Cortex of kidney (tissue), 1 donor: ENCODE measurements at places on chromosomes 2 and 18.

- no peak for DNase-seq
Observed at GRCh38 chr2:207662203-207662602, 37.0 kb upstream of the METTL21A start.

- no peak for DNase-seq
Observed at GRCh38 chr2:205723179-205723578, 40.9 kb downstream of the NRP2 start.

GRCh38 chr18:9092665-9093064 lies 9.8 kb upstream of the NDUFV2 start:
- no peak for DNase-seq

DNA sequence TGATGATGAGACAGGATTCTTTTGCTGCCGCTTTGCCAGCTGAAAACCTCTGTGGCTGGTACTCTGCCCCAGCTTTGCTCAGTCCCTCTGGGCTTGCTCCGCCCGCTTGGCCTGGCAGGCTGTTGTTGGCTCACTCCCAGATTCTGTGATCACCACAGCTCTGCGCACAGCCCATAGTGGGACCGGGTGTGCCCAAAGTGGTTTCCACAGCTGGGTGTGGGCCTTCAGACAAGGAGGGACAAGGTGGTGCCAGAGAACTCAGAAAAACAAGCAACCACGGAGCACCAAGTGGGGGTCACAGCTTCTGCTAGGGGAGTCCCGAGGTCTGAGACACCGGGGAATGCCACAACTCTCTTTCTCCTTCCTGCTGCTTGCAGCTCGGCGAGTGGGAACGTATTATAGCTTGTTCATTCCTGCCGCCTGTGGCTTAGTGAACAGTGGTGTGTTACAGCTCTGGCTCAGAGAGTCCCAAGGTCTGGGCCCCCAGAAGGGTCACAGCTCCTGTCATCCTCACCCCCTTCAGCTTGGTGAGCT lies 9.2 kb upstream of the KYNU start:
- DNase-seq, result no peak

- no peak for DNase-seq
Observed at GRCh38 chr2:43345872-43346271, 119.5 kb upstream of the ZFP36L2 start.

- no peak for DNase-seq
Observed at GRCh38 chr18:58562146-58562998, 66.5 kb downstream of the ALPK2 start.

DNA sequence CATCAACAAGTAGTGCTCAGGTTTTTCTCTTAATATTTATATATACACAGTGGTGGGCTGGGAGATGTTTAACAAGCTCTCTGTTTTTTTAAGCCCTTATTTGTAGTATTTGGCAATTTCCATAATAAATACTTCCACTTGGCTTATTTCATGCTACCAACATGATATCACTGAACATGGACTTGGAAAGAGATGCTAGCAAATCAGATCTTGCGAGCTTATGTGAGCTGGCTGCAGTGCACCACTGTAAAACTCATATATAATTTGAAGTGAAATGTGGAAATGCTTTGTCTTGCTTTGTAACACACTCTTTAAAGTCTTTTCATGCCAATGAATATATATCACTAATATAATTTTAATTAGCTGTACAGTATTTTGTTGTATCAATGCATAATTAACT lies 155.7 kb downstream of the ALK start:
- no peak for DNase-seq

- DNase-seq, result no peak
Observed at GRCh38 chr2:55590810-55591440, 26.5 kb downstream of the PPP4R3B start.

GRCh38 chr2:217363470-217363869 lies 503.6 kb upstream of the TNP1 start:
- no peak for DNase-seq

GRCh38 chr2:96202152-96202854 lies 6.3 kb downstream of the STARD7 start:
- no peak for DNase-seq

DNA sequence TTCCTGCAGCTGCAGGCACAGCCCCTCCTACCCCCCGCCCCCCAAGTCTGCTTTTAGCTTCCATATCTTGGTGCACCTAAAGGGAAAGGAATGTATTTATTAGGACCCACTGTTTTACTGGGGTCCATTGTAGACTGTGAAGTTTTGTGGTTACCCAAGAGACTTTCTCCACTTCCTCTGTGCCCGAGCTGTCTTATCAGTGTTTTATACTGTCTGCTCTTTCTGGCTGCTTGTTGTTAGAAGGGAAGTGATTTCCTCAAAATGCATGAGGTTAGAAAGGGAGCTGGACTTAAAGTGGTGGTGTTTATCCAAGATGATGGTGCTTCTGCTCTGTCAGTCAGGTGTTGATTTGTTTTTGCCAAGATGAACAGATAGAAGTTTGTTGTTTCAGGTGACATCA lies 85.0 kb downstream of the PTH2R start:
- DNase-seq, result no peak

- DNase-seq, result no peak
Observed at GRCh38 chr18:44731530-44732237, 51.0 kb downstream of the SETBP1 start.

- DNase-seq, result no peak
Observed at GRCh38 chr2:210557721-210558120, 1.3 kb downstream of the CPS1 start.

GRCh38 chr18:42745171-42745570 lies 370.3 kb downstream of the RIT2 start:
- no peak for DNase-seq

- no peak for DNase-seq
Observed at GRCh38 chr2:196278491-196278911, 107.1 kb upstream of the STK17B start.

DNA sequence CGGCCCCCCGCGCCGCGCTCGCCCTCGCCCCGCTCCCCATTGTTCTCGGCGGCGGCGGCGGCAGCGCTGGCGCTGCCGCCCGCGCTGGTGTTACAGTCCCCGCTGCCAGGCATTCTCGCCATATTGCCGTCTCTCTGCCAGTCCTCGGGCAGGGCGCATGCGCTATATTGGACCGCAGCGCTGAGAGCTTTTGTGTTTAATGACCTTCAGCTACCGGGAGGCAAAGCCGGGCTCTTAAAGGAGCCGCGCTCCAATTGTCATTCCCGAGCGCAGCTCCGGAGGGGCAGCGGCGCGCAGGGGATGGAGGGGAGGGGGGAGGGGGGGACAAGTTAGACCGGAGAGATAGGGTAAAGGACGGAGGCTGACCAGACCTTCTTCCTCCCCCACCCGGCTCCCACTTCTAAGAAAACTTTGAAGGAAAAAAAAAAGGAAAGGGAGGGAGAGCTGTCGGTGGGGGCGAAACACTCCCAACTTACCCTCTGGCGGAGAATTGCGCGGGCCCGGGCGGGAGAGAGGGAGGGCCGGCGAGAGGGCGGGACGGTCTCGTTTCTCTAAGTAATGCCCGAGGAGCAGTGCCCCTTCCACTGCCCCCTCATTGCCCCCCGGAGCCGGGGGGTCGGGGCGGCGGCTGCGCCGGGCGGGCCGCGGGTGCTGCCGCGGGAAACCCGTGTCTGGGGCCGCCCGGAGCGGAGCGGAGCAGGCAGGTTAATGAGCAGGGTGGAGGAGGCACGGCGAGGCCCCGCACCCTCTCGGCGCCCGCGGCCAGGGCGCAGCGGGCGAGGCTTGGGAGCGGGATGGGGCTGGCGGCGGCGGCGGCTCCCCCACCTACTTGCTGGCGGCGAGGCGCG lies at the start of gene KCTD1:
KCTD1 (minus strand) TSS at position 139 of the 848 bp plus-strand sequence; CDS start at position 122, 17 bp downstream.
- DNase-seq, result no peak

DNA sequence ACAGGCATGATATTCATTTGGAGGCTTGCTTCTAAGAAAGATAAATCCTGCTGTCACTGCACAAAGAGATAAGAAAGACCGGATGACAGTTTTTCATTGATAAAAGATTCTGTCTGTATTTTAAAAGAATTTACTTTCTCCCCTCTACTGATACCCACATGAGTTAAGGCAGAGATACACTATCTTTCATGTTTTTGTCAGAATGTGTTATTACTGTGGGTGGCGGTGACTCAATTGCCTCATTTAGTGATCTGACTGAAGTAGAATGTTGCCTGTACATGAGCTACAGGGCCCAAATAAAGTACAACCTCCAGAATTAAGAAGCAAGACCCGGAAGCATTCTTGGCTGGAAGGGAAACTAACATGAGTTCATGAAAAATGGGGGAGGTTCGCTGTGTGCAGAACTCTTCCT lies 480.0 kb downstream of the SLC4A3 start:
- no peak for DNase-seq

DNA sequence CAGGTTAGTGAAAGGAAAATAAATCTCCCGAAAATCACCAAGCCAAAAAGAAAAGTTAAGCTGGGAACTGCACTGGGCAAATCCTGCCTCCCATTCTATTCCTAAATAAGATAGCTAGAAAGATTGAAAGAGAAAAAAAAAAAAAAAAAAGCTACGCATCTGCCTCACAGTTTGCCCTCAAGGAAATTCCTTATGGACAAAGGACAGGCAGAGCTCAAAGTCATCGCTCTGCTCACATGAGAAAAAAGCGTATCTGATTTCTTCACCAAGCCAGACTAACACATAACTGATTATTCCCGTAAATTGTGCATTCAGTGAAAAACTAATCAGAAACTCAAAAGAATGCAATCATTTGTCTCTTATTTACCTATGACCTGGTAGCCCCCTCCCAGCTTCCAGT lies 50.0 kb downstream of the PUM2 start:
- no peak for DNase-seq

- DNase-seq, result no peak
Observed at GRCh38 chr2:235639885-235640284, 146.0 kb downstream of the AGAP1 start.

DNA sequence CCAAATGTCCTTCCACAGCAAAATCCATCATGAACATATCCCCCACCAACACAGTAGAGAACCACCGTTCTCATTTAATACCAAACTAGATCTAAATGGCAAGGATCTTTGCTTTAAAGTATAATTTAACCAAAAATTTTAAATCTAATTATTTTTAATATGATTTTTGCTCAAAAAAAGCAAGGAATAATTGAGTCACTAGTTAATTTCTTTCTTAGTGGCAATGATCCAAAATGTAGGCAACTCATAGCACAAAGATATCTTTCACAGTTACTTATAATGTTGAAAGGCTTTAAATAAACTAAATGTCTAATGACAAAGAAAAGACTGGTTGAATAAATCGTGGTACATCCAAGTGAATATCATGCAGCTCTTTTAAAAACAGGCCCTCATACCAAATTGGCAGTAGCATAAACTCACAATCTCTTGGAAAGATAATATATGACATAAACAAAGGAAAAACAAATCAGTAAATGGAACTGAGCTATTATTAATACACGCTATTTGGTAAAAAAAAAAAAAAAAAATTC lies 20.3 kb downstream of the PTPN2 start:
- no peak for DNase-seq

GRCh38 chr2:219430633-219431615 lies 3.7 kb upstream of the SPEG start:
- DNase-seq, result no peak

- DNase-seq, result no peak
Observed at GRCh38 chr2:157903151-157903550, 27.0 kb upstream of the ACVR1 start.

DNA sequence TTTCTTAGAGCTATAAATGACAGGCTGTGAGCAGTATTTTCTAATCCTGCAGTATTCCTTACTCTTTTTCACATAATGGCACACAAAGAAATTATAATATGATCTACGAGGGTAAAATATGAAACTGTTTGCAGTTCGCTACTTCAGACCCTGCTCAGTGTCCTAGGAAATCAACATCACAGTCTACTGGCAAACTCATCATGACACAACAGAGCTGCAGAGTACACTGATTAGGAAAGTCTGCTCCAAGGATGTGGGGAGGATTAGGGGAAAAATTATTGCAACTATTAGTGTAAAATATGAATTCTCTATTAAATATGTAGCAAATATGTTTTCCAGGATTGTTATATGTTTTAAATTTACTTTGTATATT lies 149.2 kb upstream of the REG3G start:
- DNase-seq, result no peak
